Skin of body (tissue), 3 donors: ENCODE measurements at places on chromosomes 5 and 9. TPM values are rescaled to one million over a fixed set of nuclear protein-coding genes. Genes with fewer than 3 reads are reported as not detected.

- no peak for DNase-seq
These were observed 366.4 kb upstream of the RIOK2 start for GRCh38 chr5:97549496-97549895.

- no peak for DNase-seq
These were observed 264.1 kb downstream of the MLLT3 start for GRCh38 chr9:20358207-20358606.

DNA sequence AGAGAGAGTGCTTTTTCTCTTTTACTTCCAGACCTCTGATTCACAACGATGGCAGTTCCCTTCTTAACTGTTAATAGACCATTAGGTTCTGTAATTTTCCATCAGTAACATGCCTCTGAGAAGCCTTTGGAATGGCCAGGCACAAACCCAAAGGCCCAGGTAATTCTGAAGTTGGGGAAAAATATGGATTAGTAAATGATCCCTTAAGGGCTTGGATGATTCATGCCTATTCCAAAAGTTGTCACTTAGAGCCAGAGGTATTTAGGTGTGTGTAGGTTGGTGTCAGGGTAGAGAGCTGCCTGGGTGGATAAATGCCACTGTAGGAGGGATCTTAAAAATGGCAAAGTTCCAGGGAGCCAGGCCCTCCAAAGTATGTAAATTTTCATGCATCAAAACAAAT lies 228.8 kb downstream of the PLK2 start:
- DNase-seq: no peak

DNA sequence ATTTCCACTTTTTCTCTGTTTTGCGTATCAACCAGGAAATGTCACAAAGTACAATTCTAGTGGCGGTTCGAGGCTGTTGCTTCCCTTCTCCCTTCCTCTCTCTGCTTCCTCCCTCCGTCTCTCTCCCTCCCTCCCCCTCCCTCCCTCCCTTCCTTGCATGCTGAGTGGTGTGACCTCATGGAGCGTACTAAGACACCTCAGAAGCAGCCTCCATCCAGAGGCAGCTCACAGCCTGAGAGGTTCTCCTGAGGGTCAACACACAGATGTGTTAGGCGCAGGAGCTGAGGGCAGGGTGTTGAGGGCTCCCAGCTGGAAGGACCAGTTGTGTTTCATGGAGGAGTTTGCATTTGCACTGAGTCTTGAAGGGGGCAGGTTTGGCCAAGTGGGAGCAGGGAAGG lies 57.7 kb downstream of the COL5A1 start:
- DNase-seq: no peak

DNA sequence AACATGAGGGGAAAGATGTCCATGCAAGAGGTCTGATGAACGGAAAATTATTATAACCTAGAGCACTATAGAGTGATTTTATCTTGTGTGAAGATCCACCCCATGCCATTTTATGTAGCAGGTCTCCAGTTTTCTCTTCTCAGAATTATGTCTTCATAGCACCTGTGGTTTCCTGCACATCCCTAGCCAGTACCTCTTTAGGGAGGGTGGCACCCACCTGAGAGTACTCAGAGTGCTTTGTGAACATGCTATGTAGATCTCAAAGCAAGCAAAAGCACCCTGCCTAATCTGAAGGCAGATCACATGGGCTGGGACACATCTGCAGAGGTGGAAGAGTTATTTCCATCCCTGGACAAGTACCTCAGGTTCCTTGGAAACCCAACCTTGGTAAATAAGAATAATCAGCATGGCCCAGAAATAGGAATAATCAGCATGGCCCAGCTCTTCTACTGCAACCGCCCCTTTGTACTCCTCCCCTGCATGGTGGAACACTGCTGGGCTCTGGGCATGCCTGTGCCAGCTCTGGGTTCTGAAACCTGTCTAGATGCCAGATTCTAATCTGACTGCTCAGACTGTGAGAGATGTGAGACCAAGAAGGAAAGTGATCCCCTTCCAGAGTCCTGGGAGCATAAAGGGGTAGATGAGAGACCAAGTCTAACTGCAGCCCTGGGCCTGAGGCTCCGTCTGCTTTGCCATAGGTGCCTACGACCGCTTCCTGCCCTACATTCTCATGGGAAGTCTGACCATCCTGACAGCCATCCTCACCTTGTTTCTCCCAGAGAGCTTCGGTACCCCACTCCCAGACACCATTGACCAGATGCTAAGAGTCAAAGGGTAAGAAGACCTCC lies 23.7 kb downstream of the SLC22A5 start:
- DNase-seq: no peak

- DNase-seq: no peak
These were observed 78.4 kb downstream of the NTNG2 start for GRCh38 chr9:132239999-132240840.

GRCh38 chr5:73858054-73858453 lies 232.1 kb downstream of the ARHGEF28 start:
- DNase-seq: no peak

GRCh38 chr5:36045895-36046294 lies 20.8 kb downstream of the UGT3A2 start:
- no peak for DNase-seq

- DNase-seq: no peak
These were observed 77.1 kb upstream of the SUSD1 start for GRCh38 chr9:112252194-112252593.

Gene WHRN
- total RNA-seq: 2.0 TPM

Gene FCN2
- total RNA-seq: 0.39 TPM

Gene PKD2L2
- total RNA-seq: 0.10 TPM

Gene ITGA2
- 36.5 TPM for total RNA-seq

Gene B4GALT1
- 30.8 TPM for total RNA-seq
